ENCODE measurements at places on chromosomes 1 and 21. TPM values are rescaled to one million over a fixed set of nuclear protein-coding genes. Genes with fewer than 3 reads are reported as not detected.

ERMAP gene
- 5.2 TPM for total RNA-seq

FMO3 gene
- total RNA-seq = not detected

COL11A1 gene
- total RNA-seq = 85.6 TPM

LCE2C gene
- total RNA-seq = not detected

MROH7 gene
- total RNA-seq = 1.6 TPM

SLFNL1 gene
- total RNA-seq = 0.52 TPM

CITED4 gene
- 1.6 TPM for total RNA-seq

SPRR2D gene
- not detected for total RNA-seq

GCSAML gene
- total RNA-seq = 0.52 TPM

GPR161 gene
- 8.9 TPM for total RNA-seq

EPHX1 gene
- 13.0 TPM for total RNA-seq

TATDN3 gene
- 9.9 TPM for total RNA-seq

CYP4Z1 gene
- 1.0 TPM for total RNA-seq

PAQR7 gene
- 7.3 TPM for total RNA-seq

GUCA2A gene
- total RNA-seq = not detected

PROX1 gene
- 6.3 TPM for total RNA-seq

SYTL1 gene
- under 0.01 TPM for total RNA-seq

PRMT6 gene
- total RNA-seq = 16.2 TPM

KCNK1 gene
- 1.6 TPM for total RNA-seq

FMOD gene
- 58.5 TPM for total RNA-seq

RPL22 gene
- 305 TPM for total RNA-seq

ZFYVE9 gene
- total RNA-seq = 33.9 TPM

CFHR1 gene
- total RNA-seq = 1.6 TPM

ARTN gene
- not detected for total RNA-seq

PACC1 gene
- 5.7 TPM for total RNA-seq

CACNA1E gene
- total RNA-seq = 0.52 TPM

KIAA1614 gene
- total RNA-seq = 13.6 TPM

ZMYND12 gene
- under 0.01 TPM for total RNA-seq

ANKRD34A gene
- under 0.01 TPM for total RNA-seq

SLAMF9 gene
- not detected for total RNA-seq

PLA2G4A gene
- total RNA-seq = 5.2 TPM

FCGR3A gene
- total RNA-seq = 1.6 TPM
